Stimulated activated CD8-positive, alpha-beta memory T cell treated with anti-CD3 and anti-CD28 coated beads, Interleukin-2, amount 100 ng/mL, for 48 hours (primary cell): ENCODE measurements at places on chromosomes 3 and 15.

DNA sequence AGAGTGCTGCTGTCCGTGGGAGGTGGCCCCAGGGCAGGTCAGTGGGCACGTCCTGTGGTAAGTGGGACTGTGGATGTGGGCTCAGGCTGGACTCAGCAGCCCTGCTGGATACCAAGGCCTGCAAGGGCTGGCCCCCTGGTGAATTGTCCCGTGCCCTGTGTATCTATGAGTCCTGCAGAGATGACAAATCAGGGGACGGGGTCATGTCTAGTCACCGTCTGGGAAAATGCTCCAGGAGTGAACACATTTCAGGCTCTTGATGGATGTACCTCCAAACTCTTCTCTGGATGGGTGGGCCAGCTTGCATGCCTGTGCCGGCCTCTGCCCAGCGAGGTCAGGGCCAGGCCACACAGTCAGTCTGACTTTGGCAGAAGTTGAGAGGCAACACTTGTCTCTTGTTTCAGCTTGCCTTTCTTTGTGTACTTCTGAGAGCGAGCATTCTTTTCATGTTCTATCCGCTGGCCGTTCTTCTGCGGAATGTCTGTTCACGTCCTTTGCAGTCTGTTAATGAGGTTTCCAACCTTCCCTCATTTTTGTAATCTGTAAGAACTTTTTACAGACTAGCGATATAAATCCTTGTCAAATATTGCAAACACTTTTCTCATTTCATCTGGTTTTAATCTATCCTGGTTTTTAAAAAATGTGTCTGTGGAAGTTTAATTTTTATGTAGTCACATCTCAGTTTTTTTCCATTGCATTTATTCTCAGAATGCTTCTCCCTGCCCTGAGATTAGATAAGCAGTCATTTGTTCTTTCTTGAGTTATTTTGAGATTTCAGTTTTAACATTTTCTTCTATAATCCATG lies 11.4 kb upstream of the STAB1 start:
- DNase-seq, result no peak

GRCh38 chr15:99446565-99447496 lies 119.0 kb upstream of the MEF2A start:
- no peak for DNase-seq

DNA sequence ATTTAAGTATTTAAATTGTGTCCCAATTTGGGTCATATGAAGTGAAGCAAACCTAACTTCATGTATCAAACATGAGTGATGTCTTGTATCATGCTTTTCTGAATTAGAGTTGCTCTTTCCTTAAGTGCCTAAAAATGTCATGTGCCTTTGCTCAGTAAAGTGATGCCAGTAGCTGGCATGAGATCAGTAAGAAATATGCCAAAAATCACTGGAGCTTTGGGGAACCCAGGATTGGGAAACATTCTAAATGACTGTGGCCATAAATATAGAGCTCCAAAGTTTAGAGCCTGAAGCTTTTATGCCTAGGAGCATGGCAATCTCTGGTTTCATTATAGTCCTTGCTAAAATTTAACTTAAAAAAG lies 33.8 kb downstream of the RBMS3 start:
- no peak for DNase-seq

- DNase-seq, result no peak
Measured at GRCh38 chr3:154844863-154845262, 235.3 kb upstream of the MME start.

DNA sequence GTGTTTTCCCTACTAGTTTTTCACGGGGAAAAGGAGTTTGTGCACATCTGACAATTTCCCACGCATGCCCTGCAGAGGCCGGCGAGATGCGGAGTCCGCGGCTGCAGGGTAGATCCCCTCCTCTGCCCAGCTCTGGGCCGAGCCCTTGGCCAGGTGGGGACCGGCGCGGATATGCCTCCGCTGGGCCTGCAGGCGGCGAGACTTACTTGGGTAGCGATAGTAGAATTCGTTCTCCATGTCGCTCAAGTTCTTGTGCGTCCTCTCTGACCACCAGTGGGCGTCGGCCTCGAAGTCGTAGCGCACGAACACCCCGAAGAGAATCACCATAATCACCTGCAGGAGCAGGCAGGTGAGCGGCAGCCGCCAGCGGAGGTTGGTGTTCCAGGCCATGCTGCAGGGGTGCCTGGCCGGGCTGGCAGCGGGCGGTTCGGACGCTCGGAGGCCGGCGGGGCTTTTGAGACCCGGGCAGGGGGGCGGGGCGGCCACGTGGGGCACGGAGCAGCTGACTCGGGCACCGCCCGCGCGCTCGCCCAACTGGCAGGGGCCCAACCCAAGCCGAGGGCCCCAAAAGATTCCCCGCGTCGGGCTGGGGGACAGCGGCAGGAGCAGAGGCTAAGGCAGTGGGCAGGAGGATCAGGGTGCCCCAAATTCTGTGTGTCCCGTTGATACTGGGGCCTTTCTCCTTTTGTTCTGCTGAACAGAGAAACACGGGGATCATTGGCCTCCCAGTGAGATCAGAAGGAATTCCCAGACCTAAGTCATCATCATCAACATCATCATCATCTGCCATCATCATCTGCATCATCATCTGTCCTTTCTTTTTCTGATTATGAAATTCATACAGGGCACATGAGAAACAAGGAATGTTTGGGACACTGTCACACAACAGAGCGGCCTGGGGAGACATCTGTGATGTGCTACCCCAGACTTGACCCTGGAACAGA lies at the start of gene RHCG:
Gene RHCG, minus strand, starts transcription at position 429 of the 944 bp plus-strand sequence. Its CDS starts 39 bp downstream, at position 390.
- DNase-seq, result peak; percentile 2

GRCh38 chr3:139292711-139293664 lies 50.8 kb upstream of the MRPS22 start:
- no peak for DNase-seq
